AG20443 (cell line): ENCODE measurements at places on chromosomes 4 and X.

DNA sequence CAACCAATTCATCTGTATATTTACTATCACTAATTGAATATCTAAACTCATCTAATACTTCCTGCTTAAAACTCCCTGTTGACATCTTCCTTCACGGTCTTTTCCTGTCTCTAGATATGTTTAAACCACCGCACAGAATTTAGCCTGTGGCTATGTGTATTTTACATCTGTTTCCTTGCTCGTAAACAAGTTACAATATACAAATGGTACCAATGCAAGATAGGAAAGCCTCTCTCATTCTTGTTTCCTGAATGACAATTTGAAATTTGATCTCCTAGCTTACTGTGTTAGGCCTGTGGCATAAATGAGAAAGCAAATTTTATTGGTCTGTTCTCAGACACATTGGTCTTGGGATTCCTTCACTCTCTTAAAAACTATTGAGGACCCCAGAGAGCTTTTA is 89.7 kb upstream of the PCDH7 start:
- DNase-seq = no peak

GRCh38 chr4:69214716-69215115 is at the start of gene UGT2B11:
TSS of gene UGT2B11 (minus strand) at chr4:69214748. CDS start at chr4:69214722, 26 bp downstream.
- DNase-seq = no peak

GRCh38 chr4:6116696-6117285 is 83.6 kb downstream of the JAKMIP1 start:
- no peak for DNase-seq

GRCh38 chr4:73575660-73576059 is 44.6 kb downstream of the RASSF6 start:
- DNase-seq = no peak

DNA sequence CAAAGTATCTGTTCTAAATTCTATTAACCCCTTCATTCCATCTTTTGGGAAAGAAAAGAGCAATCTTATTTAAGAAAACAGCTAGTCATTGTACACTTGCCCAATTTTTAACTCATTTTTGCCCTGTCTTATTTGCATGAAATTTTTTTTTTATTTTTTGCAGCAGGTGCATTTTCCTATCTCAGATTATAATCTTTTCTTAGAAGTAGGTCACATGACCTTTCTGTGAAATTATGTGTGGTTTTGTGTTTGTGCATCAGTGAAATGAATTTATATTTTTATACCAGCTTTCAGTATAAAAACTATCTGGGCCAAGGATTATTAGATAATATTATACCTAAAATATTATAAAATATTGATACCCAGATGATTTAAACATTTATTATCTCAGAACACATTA is 145.6 kb downstream of the INPP4B start:
- DNase-seq = no peak

DNA sequence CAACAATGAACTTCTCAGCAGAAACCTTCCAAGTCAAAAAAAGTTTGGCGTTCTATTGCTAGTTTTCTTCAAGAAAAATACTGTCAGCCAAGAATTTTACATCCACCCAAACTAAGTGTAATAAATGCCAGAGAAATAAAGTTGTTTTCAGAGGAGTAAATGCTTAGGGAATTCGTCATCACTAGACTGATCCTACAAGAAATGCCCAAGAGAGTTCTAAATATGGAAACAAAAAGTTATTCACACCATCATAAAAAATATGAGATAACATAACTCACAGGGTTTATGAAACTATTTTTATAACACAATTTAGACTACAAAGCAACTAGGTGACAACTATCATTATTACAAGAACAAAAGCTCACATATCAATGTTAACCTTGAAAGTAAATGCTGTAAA is 259.5 kb upstream of the GABRA2 start:
- DNase-seq = no peak

- no peak for DNase-seq
Measured at GRCh38 chr4:11470438-11471045, 41.8 kb upstream of the HS3ST1 start.

DNA sequence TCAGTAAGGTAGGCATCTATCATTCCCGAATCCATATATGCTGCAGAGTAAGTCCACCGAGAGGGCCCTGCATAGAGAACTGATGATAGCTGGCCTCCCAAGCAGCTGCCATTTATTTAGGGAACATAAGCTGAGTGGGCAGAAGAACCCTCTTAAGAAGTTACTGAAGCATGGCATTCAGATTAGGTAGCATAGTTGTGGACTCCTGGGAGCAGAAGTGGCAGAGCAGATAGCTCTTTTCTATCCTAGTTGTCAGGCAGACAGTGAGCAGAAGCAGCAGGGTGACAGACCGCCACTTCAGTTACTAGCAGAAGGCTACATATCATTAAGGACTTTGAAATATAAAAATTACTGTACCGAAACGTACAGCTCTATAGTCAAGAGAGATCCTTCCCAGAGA is 454.7 kb downstream of the PPP4R3C start:
- no peak for DNase-seq

DNA sequence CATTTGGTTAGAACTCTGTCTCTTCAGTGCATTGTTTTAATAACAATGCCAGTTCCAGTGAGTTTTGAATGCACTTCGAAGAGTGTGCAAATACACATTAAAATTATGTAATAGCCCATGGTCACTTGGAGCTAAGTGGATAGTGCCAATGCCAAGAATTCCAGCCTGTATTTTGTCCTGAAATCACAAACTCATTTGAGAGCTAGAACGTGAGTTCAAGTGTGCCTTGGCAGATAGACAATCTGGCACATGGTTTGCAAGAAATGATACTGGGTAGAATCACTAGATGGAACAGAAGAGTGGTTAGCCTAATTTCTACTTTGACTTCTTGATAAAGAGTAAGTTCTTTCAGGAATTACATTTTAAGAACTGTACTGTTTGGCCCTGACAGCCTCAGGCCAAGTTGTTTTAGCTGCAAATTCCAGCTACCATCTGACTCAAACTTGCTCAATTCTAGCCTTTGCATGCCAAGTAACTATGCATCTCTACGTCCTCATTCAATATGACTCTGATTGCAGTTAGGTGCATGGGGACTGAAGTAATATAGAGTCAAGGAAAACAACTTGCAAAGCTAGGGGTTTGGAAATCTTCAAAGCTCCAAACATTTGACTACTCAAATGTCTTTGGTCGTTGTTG is 131.9 kb upstream of the SMIM31 start:
- no peak for DNase-seq

GRCh38 chrX:9542761-9543111 is 77.9 kb downstream of the TBL1X start:
- no peak for DNase-seq

DNA sequence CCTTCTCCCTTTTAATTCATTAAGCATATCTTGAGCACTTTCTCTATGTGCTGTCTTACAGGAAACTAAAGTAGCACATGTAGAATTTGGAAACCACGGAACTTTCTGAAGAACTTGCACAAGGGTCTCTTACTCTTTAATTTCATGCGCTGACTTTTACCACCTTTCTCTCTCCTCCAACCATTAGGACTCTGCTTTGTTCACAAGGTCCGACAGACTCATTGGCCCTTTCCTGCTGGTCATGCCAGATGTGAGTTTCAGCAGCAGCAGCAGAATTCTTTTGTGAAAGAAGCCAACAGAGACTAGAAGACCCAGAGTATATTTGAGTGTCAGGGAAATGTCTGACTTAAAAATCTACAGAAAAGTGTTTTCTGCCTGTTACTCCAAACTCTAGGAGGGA is 207.1 kb downstream of the GUCY2F start:
- no peak for DNase-seq

DNA sequence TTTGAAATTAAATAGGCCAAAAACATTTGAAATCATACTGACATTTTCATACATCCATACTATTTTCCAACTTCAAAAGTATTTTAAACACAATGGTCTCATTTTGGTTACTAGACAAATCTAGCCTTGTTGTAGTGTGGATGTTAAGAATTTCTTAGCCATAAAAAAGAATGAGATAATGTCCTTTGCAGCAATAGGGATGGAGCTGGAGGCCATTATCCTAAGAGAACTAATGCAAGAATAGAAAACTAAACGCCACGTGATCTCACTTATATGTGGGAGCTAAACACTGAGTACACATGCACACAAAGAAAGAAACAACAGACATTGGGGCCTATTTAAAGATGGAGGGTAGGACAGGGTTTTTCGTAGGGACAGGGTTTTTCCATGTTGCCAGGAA is 153.8 kb downstream of the CCSER1 start:
- DNase-seq = no peak

- DNase-seq = peak; percentile 20
Measured at GRCh38 chr4:111562826-111563225, 582.4 kb upstream of the FAM241A start.
